ENCODE measurements at places on chromosomes 7 and 10.

DNA sequence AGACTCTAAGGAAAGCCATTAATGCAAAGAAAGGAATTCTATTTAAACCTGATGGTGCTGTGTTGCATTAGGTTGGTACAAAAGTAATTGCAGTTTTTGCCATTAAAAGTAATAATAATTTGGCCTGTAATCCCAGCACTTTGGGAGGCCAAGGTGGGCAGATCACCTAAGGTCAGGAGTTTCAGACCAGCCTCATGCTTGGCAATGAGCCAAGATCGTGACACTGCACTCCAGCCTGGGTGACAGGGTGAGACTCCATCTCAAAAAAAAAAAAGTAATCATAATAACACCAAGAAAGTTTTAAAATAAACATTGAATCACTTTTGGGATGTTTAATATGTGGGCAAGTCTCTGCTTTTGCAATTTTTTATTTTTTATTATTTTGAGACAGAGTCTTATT, 107.3 kb upstream of the FRMD4A start:
- no peak for DNase-seq

GRCh38 chr7:13794581-13794980, 194.9 kb downstream of the ETV1 start:
- no peak for DNase-seq

DNA sequence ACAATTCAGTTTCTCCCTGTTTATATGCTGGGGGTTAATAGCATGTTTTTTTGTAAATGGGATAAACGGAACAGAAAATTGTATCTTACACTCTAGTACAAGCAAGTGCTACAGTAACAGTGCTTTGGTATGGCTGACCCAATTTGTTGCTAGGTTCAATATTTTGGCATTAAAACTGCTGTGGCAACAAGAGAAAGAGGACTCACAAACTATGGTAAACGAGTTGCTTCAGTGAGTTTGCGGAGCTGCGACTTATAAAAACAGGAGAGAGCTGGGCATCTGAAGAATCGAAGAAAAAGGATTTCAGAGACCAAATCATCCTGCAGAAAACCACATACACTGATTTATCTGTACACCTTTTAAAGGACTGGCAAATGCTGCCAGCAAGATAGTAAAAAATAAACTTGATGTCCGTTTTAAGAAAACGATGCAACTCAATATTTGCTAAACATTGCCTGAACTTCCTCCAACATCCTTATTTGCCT, 2.2 kb downstream of the GLUD1 start:
- no peak for DNase-seq

GRCh38 chr7:17832820-17833355, 107.4 kb downstream of the SNX13 start:
- no peak for DNase-seq

- DNase-seq, result no peak
Observed at GRCh38 chr7:157041004-157041403, 30.5 kb upstream of the MNX1 start.

All from stimulated activated CD8-positive, alpha-beta memory T cell treated with anti-CD3 and anti-CD28 coated beads, Interleukin-4, amount 100 ng/mL, for 24 hours (primary cell).